ENCODE measurements at places on chromosomes 7 and 10.
A peak's percentile ranks its signal among the peaks of the same experiment; 100 is the strongest.

- H3K36me3 ChIP-seq: no peaks in the 10 kb centered on the region
- DNase-seq: no peak
- no peaks in the 10 kb centered on the region for H3K4me1 ChIP-seq
- H3K4me3 ChIP-seq: no peak overlapping the region
- H3K27me3 ChIP-seq: peaks cover 4% of the 10 kb centered on the region
These were observed 95.5 kb downstream of the FAM204A start for GRCh38 chr10:118246332-118247295.

DNA sequence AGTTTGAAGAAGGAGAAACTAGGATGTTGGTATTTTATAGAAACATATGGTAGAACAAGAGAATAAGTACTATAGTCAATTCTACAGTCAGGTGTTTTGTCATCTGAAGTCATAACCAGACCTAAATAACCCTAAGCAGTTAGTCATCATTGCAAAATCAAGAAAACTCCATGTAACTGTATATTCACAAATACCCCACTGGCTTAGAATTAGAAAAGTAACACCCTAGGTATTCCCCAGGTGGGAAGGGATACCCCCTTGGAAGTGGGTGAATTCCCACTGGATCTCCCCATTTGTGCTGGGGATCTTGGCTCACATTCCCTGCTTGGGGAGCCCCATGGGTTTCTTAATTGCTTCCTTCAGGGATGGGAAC is 45.9 kb upstream of the ITGB8 start:
- no peak for DNase-seq
- no peaks in the 10 kb centered on the region for H3K27me3 ChIP-seq
- H3K36me3 ChIP-seq: no peaks in the 10 kb centered on the region
- H3K4me3 ChIP-seq: no peak overlapping the region

- H3K4me3 ChIP-seq: no peak overlapping the region
- no peaks in the 10 kb centered on the region for H3K36me3 ChIP-seq
- H3K4me1 ChIP-seq: no peaks in the 10 kb centered on the region
- DNase-seq: peak; percentile 12
These were observed 551.7 kb downstream of the GRM8 start for GRCh38 chr7:126700807-126701604.

DNA sequence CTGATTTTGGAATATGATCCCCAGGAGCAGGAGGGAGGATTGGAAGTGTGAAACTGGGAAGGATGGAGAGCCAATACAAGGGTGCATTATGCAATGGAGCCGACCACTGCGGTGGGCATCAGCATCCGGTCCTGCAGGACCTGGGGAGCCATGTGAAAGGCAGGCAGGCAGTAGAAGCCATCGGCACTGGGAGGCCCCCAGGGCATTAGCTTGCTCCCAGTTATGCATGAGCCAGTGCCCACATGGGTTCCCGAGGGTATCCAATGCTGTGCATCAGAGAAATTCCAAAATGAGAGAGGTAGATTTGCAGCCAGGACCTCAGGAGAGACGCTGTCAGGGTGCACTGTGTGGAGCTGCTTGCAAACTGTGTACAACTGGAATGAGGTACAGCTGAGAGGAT is 8.7 kb upstream of the KCP start:
- H3K27ac ChIP-seq: no peak overlapping the region
- H3K27me3 ChIP-seq: no peaks in the 10 kb centered on the region
- DNase-seq: no peak
- peaks cover 6% of the 10 kb centered on the region for H3K4me1 ChIP-seq
- H3K4me3 ChIP-seq: no peak overlapping the region

GRCh38 chr10:125114761-125115391 is 45.5 kb downstream of the CTBP2 start:
- DNase-seq: no peak
- H3K27me3 ChIP-seq: no peaks in the 10 kb centered on the region
- H3K4me3 ChIP-seq: no peak overlapping the region
- H3K27ac ChIP-seq: peak overlapping the region; percentile 32
- peaks cover 46% of the 10 kb centered on the region for H3K4me1 ChIP-seq
- H3K36me3 ChIP-seq: peaks cover 2% of the 10 kb centered on the region

- H3K36me3 ChIP-seq: no peaks in the 10 kb centered on the region
- H3K4me1 ChIP-seq: no peaks in the 10 kb centered on the region
- DNase-seq: peak; percentile 81
- no peak overlapping the region for H3K4me3 ChIP-seq
- no peaks in the 10 kb centered on the region for H3K27me3 ChIP-seq
These were observed 87.1 kb downstream of the CYP26A1 start for GRCh38 chr10:93160829-93161228.

DNA sequence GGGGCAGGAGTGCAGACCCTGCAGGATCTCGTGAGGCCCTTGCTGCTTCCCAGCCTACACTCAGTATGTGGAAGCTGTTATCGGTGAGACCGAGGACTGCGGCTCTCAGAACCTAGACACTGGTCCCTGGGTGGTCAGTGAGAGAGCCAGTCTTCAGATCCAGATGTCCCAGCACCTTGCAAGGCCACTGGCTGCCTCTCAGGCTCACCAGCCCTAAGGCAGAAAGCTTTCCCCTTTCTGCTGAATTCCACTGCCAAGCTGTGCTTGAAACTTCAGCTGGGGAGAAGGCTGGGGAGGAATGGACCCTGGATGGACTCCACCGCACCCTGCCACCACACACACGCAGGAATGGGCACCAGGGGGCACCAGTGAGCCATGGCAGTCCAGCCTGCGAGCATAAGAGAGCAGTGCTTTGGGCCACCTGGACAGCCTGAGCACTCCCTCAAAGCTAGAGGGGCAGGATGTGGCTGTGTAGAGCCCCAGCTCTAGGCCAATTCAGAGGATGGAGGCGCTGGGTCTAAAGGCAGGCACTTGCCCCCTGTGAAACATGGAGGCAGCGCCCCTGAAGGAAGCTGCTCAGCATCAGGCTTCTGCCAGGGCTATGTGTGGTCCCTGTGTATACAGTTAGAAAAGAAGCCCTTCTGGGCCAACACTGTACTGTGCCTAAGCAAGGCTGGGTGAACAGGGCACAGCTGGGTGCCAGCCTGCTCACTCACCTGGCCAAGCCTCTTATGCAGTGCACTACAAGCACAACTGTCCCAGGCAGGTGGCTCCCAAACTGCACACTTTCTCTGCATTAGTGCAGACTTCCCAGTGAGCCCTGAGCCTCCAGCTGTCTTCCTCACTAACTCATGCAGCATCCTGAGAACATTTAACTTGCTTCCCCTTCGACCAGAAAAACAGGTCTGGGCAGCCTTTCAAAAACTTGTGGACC is 21.6 kb downstream of the TMEM72 start:
- H3K36me3 ChIP-seq: no peaks in the 10 kb centered on the region
- H3K4me1 ChIP-seq: peaks cover 4% of the 10 kb centered on the region
- H3K4me3 ChIP-seq: no peak overlapping the region
- H3K27ac ChIP-seq: peak overlapping the region; percentile 7
- DNase-seq: peak; percentile 96

GRCh38 chr10:127576051-127576450 is 26.9 kb downstream of the NPS start:
- H3K27ac ChIP-seq: no peak overlapping the region
- no peak for DNase-seq
- no peak overlapping the region for H3K4me3 ChIP-seq
- H3K36me3 ChIP-seq: no peaks in the 10 kb centered on the region
- H3K4me1 ChIP-seq: no peaks in the 10 kb centered on the region

- H3K27ac ChIP-seq: no peak overlapping the region
- no peaks in the 10 kb centered on the region for H3K27me3 ChIP-seq
These were observed 93.8 kb downstream of the GAD2 start for GRCh38 chr10:26310361-26310760.

DNA sequence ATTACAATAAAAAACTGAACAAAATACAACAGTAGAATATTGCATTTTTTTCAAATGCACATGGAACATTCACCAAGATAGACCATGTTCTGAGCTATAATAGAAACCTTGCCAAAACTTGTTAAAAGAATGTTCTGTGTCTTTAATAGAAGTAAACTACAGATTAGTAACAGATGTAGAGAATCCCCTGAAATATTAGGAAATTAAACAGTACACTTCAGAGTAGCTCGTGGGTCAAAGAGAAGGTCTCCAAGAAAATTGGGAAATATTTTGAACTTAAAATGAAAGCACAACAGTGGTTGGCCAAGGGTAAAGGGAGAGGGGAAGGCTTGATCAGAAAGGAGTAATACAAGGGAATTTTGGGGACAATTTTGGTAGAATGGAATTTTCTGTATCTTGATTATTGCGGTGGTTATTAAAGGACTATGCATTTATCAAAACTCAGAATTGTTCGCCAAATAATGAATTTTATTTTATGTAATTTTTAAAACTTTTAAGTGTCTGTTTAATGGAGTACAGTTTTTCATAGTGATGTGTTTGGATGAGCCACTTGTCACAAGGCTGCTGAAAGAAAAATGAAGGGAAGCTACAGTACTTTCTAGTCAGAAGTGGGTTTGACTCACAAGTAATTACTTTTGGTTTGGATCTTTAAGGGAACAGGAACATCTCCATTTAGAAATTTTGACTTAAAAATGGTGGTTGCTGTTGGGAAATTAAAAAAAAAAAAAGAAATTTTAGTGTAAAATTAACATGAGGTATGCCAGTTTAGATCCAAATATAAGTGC is 10.2 kb downstream of the PLEKHA8 start:
- H3K4me3 ChIP-seq: no peak overlapping the region
- no peak for DNase-seq
- no peaks in the 10 kb centered on the region for H3K4me1 ChIP-seq
- no peaks in the 10 kb centered on the region for H3K27me3 ChIP-seq

DNA sequence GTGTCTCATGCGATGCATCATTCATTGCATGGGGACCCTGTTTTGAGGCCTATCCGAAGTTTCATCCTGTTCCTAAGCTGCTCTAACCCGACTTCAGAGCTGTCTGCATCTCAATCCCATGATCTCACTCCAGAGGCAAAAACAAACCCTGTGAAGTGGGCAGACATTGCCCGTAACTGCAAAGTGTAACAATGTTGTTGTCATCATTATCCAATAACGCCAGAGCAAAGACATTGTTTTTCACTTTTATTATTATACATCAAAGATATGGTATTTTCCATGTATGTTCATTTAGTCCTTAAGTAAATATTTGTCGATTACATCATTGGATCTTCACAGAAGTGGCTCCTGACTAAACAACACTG is 246.7 kb downstream of the KLF6 start:
- H3K36me3 ChIP-seq: no peaks in the 10 kb centered on the region
- H3K4me3 ChIP-seq: peak overlapping the region; percentile 50
- H3K27me3 ChIP-seq: no peaks in the 10 kb centered on the region
- H3K27ac ChIP-seq: peak overlapping the region; percentile 61

DNA sequence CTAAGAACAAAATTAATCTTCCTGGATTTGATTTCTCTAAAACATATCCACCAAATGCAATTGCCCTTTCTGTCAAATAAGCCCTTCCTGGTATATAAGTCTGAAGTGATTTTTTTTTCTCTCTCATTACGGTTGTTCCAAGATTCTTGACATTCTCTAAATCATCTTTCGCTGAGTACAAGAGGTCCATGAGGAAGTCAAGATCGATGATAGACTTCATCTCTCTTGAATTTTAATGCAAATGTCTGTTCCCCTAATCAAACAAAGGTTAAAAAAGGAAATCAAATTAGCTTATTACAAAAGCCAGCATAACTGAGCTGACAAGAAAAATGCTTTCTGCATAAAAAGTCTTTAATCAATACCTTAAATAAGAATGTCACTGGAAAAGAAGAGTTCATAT is 77.4 kb upstream of the ITGB1 start:
- H3K4me1 ChIP-seq: no peaks in the 10 kb centered on the region
- no peak for DNase-seq
- no peaks in the 10 kb centered on the region for H3K27me3 ChIP-seq

DNA sequence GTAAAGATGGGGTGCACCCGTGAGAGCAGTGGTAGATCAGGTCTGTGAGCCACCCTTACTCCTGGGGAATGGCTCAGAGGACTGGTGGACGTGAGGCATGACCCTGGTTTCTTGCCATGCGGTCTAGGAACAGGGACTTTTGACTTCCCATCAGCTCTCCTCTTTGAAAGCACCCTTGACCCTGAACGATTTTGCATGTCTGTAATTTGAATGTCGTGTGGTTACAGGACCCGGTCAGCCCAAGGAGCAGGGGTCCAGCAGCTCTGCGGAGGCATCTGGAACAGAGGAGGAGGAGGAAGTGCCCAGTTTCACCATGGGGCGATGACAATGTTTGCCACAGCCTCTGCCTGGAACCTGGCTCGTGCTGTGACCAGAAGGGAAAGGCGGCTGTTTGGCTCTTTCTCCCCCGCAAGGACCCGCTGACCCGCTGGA is 8.6 kb upstream of the ORAI2 start:
- no peak overlapping the region for H3K27ac ChIP-seq
- H3K4me1 ChIP-seq: no peaks in the 10 kb centered on the region
- H3K36me3 ChIP-seq: peaks cover 58% of the 10 kb centered on the region
- DNase-seq: no peak

GRCh38 chr7:142469696-142470543 is 212.1 kb upstream of the PRSS58 start:
- H3K27ac ChIP-seq: no peak overlapping the region
- no peaks in the 10 kb centered on the region for H3K36me3 ChIP-seq
- DNase-seq: no peak
- H3K4me1 ChIP-seq: no peaks in the 10 kb centered on the region

DNA sequence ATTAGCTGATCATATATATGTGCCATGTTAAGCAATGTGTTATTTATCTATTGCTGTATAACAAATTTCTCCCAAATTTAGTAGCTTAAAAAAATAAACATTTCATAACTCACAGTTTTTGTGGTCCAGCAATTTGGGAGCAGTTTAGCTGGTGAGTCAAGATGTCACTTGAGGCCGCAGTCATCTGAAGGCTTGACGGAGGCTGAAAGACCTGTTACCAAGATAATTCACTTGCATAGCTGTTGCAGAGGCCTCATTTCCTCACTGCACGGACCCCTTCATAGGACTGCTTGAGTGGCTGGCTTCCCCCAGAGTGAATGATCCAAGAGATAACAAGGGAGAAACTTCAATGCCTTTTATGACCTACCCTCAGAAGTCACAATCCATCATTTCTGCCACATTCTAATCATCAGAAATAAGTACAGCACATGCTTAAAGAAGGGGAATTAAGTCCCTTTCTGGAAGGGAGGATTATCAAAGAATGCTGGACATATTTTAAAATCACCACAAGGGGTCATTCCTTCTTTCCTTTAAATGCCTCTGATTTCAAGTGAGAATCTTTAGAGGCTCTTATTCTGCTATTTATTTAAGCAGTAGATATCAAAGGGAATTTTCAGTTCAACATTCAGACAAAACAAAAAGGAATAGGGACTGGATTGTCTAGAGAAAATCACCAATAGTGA is 10.5 kb upstream of the SRPK2 start:
- no peaks in the 10 kb centered on the region for H3K36me3 ChIP-seq
- DNase-seq: no peak
- H3K4me3 ChIP-seq: no peak overlapping the region
- no peaks in the 10 kb centered on the region for H3K4me1 ChIP-seq

- no peak for DNase-seq
- H3K4me3 ChIP-seq: no peak overlapping the region
- no peaks in the 10 kb centered on the region for H3K4me1 ChIP-seq
- H3K36me3 ChIP-seq: no peaks in the 10 kb centered on the region
These were observed 50.0 kb downstream of the SRI start for GRCh38 chr7:88169717-88170320.

- no peak overlapping the region for H3K27ac ChIP-seq
- peak overlapping the region; percentile 8 for H3K4me3 ChIP-seq
- no peaks in the 10 kb centered on the region for H3K4me1 ChIP-seq
- H3K36me3 ChIP-seq: no peaks in the 10 kb centered on the region
- no peak for DNase-seq
These were observed 140.9 kb downstream of the ADCYAP1R1 start for GRCh38 chr7:31192986-31193385.

GRCh38 chr10:92702301-92702916 is 12.7 kb downstream of the HHEX start:
- no peaks in the 10 kb centered on the region for H3K27me3 ChIP-seq
- no peak overlapping the region for H3K4me3 ChIP-seq
- no peak for DNase-seq
- H3K4me1 ChIP-seq: peaks cover 4% of the 10 kb centered on the region
